ENCODE measurements at places on chromosomes 5 and 9.

DNA sequence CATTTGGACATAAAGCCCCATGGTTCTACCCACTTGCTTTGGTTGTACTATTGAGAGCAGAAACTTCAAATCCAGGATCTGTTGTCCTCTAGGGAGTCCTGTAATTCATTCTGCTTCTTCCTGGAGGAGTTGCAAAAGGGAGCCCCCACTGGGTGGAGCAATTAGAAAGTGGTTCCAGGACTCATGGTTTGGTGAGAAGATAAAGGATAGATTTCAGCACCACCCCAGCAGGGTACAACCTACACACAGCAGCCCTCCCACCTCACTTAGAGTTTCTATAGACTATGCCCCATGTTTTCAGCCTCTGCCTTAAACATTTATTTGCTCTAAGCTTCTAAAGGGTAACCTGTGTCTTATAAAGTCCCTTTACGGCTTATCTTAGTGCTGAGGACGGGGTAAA is 112.6 kb upstream of the ARRDC3 start:
- no peak for DNase-seq

DNA sequence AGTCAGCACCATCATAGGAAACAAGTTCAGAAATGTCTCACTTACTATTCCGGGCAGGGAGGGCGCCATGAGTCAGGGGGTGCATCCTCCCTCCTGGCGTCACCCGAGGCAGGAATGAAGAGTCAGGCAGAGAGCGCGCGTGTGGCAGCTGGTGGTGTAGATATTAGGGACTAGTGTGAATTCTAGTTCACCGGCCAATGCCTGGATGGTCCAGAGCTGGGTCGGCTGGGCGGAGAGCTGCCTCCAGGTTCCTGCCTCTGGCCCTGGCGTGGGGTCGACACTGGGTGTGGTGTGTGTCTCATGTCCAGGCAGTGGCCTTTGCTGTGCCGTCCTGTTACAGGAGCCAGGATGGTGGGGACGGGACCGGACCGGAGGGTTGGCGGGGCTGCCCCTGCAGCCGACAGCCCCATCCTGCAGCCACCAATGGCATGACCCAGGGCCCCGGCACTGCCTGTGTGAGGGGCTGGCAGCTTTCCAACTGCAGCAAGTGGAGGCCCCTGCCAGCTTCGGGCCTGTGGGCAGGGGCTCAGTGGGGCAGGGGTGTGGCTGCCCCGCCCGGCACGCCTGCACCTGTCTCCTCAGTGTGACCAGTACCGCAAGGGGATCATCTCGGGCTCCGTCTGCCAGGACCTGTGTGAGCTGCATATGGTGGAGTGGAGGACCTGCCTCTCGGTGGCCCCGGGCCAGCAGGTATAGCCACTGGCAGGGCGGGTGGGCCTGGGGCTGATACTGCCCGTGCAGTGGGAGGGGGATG is 9.1 kb downstream of the DIPK1B start:
- no peak for DNase-seq

- DNase-seq = no peak
Observed at GRCh38 chr5:32319392-32319791, 6.7 kb upstream of the MTMR12 start.

DNA sequence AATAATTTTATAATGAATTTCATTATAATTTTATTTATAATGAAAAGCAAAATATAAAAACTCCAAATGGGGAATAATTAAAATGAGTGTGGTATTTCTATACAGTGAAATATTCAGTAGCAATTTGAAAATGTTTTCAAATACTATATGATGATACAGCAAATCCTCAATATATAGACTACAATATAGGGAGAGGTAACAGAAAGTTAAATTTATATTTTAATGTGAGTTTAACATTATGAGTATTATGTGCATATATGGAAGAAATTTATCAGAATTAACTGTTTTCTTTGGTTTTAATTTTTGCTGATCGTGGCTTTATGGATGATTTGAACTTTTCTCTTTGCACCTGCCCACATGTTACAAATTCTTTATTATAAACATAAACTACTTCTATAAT is 500.9 kb upstream of the ARRDC3 start:
- no peak for DNase-seq

- DNase-seq = no peak
Observed at GRCh38 chr5:6505416-6505755, 56.7 kb downstream of the UBE2QL1 start.
